Retina (tissue), 1 donor: ENCODE measurements at places on chromosomes 4 and X.

DNA sequence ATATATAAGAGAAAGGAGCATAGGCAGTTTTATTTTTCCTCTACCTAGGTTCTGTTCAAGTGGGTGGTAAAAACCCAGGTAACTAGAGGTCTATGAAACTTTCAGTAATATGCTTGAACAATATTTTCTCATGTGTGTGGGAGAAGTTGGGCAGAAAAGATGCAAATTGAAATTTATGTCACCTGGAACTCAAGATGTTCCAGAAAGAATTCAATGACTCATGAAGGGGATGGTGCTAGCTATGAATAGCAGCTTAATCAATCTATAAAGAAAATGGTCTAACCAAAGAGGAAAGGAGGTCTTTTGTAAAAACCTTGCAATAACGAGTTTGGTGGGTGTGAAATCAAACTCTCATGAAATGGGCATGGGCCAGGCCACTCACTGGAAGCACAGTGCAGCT lies 263.8 kb downstream of the INPP4B start:
- DNase-seq, result no peak

DNA sequence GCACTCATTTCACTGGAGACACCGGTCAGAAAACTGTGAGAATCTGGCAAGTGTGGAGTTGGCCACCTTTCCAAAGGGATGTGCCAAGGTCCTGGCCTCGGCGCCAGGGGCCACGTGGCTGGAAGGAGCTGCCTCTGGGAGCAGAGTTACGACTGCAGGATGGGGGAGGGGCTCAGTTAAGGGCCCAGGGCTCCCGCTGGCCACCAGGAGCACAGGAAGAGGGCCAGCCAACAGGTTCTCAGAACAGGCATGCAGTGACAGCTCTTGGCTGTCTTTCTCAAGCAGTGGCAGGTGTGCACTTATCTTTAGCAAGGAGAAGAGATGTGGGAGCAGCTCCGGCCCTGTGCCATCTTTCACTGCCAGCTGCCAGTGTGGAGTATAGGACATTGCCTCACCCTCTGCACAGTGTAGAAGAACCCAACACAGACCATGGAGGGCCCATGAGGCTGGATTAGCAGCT lies 115.9 kb upstream of the RBPJ start:
- DNase-seq, result no peak

DNA sequence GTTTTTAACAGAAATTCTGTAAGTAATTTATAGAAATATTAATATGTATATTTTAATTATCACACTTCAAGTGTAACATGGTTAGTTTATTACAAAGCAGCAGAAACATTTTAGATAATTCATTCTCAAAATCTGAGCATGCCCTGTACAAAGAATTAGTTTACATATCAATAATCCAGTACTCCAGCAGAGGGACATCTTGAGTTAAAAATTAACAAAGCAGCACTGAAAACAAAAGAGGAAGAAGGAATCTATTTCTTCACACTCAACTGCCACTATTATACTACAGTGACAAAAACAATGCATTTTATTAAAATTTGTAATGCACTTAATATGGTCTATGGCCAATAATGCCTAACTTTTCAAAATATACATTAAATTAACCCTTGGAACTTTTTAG lies 179.1 kb upstream of the KLHL4 start:
- no peak for DNase-seq

GRCh38 chr4:8365951-8366350 lies 74.6 kb downstream of the ACOX3 start:
- DNase-seq, result no peak

GRCh38 chr4:140693562-140693961 lies 62.6 kb downstream of the TBC1D9 start:
- DNase-seq, result no peak

DNA sequence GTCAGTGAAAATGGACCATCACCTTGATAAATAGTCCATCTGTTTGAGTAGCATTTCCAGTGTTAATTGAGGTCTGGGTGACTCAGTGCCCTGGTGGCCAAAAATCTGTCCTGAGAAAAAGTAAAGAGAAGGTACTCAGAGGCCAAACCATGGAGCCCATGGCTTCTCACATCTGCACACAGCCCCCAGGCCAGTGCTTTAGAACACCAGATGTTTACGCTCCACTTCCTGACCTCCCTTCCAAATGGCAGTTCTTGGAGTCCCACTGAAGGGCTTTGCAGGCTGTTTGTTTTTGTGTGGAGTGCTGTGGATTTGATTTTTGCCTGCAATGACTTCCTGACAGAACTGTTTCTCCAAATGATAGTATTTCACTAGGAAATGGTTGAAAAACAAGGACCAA lies 60.2 kb upstream of the GPC4 start:
- no peak for DNase-seq

DNA sequence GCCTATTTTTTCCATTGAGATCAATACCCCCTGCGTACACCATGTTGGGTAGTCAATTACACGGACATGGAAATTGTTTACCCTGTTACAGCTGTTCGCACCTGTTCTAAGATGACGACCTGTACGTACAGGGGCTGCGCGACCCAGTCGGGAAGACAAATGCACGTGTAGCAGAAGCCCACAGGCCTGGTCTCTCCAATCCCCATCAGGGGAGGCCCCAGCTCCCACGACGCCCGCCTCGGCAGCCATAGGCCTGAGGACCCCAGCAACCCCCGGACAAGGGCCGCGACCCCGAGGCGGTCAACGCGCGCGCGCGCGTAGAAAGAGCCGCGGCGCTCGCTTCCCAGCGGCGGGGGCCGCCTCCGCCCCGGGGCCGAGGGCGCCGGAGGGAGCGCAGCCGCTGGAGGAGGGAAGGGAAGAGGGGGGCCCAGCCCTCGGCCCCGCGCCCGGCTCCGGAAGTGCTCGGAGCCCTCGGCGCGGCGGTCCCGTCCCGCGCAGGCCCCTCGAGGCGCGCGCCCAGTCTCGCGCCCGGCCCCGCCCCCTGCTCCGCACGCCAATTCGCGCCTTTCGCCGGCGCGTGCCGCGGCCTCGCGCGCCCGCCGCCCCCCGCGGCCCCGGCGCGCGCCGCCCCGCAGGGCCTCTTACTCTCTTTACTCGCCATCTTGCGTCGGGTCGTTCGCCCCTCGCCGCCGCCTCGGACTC lies 618 bp downstream of the RBBP7 start:
- peak; percentile 31 for DNase-seq

DNA sequence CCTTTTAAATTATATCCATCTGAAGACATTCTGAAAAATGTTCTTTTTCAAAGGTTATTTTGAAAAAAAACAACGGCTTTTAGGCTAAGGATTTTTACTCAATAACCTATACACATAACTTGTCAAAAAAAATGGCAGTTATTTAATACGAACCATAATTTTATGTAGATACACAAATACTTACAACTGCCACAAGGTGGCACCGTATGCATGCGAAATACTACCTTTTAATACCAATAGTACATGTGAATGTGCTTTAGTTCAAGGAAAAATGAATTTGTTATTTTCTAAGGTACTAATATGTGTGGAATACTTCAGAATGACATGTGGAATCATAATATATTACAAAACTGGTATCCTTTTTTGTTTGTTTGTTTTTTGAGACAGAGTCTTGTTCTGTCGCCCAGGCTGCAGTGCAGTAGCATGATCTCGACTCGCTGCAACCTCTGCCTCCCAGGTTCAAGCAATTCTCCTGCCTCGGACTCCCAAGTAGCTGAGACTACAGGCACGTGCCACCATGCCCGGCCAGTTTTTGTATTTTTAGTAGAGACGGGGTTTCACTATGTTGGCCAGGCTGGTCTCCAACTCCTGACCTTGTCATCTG lies 4.6 kb upstream of the MAD2L1 start:
- peak; percentile 44 for DNase-seq

DNA sequence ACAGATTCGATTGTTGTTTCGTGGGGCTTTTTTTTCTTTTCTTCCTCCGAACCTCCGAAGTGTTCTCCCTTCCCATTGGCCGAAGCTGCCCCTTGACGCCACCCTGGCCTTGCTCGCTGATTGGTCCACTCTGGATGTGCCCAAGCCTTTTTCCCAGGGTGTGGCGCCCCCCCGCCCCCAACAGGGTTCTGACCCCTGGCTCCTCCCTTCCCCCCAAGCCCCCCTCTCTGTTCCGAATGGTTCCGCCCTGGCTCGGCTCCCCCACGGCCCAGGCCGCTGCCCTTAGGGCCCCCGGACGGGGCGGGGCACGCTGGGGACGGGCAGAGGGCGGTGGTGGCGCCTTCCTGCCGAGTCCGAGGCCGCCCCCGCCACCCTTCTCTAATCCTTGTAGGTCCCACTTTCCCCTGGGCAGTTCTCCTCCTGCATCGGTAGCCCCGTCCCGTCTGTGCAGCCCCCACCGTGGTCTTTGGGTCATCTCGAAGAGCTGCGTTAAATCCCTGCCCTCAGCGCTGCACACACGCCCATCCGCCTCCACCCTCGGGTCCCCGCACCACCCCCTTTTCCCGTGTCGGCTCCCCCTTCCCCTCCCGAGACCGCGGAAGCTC lies 25.5 kb downstream of the UTP14A start:
- DNase-seq, result peak; percentile 77

DNA sequence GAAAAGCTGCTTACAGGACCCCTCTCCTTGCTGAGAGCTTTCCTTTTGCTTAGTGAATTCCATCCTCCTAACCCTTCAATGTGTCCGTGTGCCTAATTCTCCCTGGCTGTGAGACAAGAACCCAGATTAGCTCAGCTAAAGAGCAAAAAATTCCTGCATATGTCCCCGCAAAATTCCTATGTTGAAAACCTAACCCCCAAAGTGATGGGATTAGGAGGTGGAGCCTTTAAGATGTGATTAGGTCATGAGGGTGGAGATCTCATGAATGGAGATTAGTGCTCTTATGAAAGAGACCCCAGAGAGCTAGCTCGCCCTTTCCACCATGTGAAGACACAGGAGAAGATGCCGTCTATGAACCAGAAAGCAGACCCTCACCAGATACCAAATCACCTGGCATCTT lies 503.0 kb upstream of the DIAPH2 start:
- DNase-seq, result no peak

DNA sequence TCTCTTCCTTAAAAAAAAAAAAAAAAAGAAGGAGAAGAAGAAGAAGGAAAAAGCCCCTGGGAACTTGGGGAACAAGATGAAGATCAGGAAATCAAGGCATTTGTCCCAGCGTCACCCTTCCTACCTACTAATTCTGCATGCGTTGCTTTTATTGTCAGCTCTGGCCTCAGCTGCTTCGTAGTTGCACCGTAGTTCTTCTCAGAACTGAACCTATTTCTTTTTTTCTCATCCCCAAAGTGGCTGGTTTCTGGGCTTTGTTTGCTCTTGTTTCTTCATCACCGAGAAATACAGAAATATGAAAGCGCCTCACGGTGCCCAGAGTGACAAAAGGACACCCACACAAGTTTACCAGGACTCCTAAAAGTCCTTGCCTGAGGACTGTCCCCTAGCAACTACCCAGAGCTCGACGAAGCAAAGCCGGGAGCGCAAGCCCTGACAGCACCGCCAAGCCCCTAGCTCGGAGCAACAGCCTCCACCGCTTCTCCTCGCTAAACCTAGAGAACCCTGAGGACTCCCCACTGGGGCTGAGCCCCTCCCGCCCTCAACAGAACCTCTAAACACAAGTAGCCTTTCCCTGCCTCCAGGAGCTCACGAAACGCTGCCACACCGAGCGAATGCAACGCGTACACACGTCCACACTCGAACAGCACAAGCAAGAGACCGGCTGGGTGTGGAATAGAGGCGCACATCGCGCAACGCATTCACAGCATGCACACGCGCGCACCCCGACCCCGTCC lies 710 bp downstream of the PRKG2 start:
- DNase-seq, result peak; percentile 72

- DNase-seq, result peak; percentile 74
Observed at GRCh38 chr4:38935391-38936073, 67.9 kb downstream of the FAM114A1 start.

GRCh38 chr4:69697536-69698242 lies 44.6 kb upstream of the UGT2A1 start:
- DNase-seq, result no peak

DNA sequence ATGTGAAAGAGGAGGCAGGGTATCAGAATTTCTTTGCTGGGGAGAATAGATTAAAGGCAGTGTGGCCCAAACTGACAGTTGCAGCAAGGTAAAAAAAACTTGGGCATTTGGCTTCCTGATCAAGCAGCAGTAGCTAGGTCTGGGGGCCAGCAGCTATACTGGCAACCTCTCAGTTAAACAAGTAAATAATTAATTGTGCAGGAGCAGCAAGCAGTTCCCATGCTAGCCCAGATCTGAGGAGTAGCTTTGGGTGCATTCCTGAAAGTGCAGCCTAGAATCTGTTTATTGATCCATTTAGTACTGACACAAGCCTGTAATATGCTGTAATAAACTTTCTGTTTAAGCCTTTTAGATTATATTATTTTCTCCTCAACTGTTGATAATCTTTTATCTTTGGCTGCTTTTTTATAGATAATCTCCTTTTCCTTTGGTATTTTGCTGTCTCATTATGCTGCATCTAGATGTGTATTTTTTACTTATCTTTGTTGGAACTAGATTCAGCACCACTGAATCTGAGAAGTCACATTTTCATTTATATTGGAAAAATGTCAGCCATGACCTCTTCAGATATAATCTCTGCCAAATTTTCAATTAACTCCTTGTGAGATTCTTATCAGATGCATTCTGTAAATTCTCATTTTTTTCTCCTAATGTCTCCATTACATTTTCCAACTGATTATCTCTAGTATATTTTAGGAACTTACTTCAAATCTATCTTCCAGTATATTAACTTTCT lies 276.3 kb downstream of the STPG2 start:
- peak; percentile 3 for DNase-seq

- DNase-seq, result no peak
Observed at GRCh38 chr4:103329642-103330041, 131.5 kb upstream of the CENPE start.

DNA sequence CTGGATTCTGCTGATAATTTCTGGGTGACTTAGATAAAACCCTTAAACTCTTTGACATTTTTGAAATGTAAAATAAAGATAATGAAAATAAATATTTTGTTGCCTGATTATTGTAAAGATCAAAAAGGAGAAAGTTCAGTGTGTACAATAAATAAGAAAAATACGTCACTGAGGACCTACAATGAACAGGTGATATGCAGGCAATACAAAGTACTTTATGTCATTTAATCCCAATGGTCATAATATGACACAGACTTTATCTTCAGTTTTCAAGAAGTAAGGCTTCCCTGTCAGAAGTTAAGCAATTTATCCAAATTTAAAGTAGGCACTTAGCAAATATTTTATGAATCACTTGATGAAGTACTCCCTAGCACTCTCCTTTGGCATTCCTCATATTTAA lies 532.8 kb downstream of the GBA3 start:
- DNase-seq, result no peak

DNA sequence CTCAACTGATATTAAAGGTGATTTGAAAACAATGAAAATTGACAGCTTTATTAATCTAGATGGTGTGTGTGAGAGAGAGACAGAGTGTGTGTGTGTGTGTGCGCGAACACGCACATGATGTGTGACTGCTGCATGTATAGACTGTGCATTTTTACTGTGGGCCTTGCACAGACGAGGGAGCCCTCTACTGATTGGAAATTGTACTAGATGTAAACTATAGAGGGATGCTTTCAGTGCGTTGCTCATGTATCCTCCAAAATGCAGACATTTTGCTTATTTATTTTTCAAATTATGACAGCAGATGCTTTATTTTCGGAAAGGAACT lies 168.4 kb upstream of the GK2 start:
- DNase-seq, result peak; percentile 61
